ENCODE measurements at places on chromosomes 2 and 18. TPM values are rescaled to one million over a fixed set of nuclear protein-coding genes. Genes with fewer than 3 reads are reported as not detected.

The RRM2 gene
- 2.3 TPM for total RNA-seq

The ITPRIPL1 gene
- total RNA-seq: 1.3 TPM

The BOLL gene
- not detected for total RNA-seq

The PLGLB1 gene
- total RNA-seq: 3.3 TPM

The GMCL1 gene
- 11.9 TPM for total RNA-seq

The ZNF142 gene
- 18.3 TPM for total RNA-seq

The NYAP2 gene
- 0.93 TPM for total RNA-seq

The SLC11A1 gene
- total RNA-seq: 302 TPM

The ABCA12 gene
- total RNA-seq: 0.17 TPM

The THOC1 gene
- total RNA-seq: 31.1 TPM

The SLC14A1 gene
- 6.0 TPM for total RNA-seq

The PARD6G gene
- total RNA-seq: 6.5 TPM

The SNTG2 gene
- total RNA-seq: 3.6 TPM

The MC2R gene
- not detected for total RNA-seq

The NPAS2 gene
- total RNA-seq: 11.4 TPM

The MPP4 gene
- total RNA-seq: 0.17 TPM

The ACMSD gene
- total RNA-seq: not detected

The MATN3 gene
- total RNA-seq: 11.7 TPM

The RIF1 gene
- total RNA-seq: 36.4 TPM

The SLC25A52 gene
- not detected for total RNA-seq

The ADGRF3 gene
- 0.17 TPM for total RNA-seq

The DUSP2 gene
- total RNA-seq: 4.4 TPM

The NPHP1 gene
- 4.1 TPM for total RNA-seq

The FLACC1 gene
- 3.6 TPM for total RNA-seq

The ZNF24 gene
- total RNA-seq: 54.7 TPM

The CRACDL gene
- 33.3 TPM for total RNA-seq

The TRIM43 gene
- not detected for total RNA-seq

The TMX3 gene
- total RNA-seq: 56.4 TPM

The GRHL1 gene
- total RNA-seq: 2.7 TPM

The NR4A2 gene
- total RNA-seq: 3.5 TPM

The POTEJ gene
- not detected for total RNA-seq

The PARD3B gene
- 32.5 TPM for total RNA-seq

The MARCHF4 gene
- 0.09 TPM for total RNA-seq

The SP5 gene
- total RNA-seq: 2.5 TPM

The TCF23 gene
- not detected for total RNA-seq

The CCDC148 gene
- total RNA-seq: 1.2 TPM

The EFHD1 gene
- total RNA-seq: 10.7 TPM
